Suppressor macrophage treated with lipopolysaccharide for 1 hour (primary cell): ENCODE measurements at places on chromosomes 3 and 15.

- DNase-seq: no peak
Measured at GRCh38 chr15:63908281-63908680, 74.5 kb upstream of the HERC1 start.

- no peak for DNase-seq
Measured at GRCh38 chr3:5251196-5251583, 63.7 kb downstream of the EDEM1 start.

DNA sequence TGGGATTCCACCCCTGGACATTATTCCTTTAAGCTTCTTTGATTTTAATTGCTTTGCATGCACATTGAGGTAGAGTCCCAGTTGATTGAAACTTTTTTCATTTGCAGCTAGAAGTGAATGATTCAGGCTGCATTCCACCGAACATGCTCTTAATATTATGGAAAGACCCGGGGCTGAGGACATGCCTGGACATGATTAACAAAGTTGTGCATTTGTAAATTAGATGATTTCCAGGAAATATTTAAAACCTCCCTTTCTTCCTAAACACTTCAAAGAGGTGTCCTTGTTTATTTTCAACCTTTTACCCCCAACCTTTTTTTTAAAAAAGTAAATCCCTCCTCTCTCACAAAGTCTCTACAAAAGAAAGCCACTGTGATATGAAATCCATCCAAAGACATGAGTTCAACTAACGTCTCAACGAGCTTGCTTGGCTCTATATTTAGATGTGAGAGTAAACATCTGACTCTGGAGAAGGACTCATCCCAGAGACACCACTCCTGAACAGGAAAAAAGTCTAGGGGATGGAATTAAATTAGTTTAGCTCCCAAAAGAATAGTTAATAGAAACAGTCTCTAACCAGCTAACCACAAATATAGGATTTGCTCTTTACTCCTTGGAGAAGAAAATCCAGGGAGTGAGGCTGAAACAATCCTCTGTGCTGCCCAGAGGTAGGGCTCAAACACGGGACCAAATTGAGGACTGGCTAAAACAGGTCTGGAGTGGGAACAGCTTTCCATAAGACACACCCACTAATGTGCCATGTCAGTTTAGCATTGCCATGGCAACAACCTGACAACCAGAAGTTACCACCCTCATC, 83.1 kb downstream of the XXYLT1 start:
- DNase-seq: no peak

DNA sequence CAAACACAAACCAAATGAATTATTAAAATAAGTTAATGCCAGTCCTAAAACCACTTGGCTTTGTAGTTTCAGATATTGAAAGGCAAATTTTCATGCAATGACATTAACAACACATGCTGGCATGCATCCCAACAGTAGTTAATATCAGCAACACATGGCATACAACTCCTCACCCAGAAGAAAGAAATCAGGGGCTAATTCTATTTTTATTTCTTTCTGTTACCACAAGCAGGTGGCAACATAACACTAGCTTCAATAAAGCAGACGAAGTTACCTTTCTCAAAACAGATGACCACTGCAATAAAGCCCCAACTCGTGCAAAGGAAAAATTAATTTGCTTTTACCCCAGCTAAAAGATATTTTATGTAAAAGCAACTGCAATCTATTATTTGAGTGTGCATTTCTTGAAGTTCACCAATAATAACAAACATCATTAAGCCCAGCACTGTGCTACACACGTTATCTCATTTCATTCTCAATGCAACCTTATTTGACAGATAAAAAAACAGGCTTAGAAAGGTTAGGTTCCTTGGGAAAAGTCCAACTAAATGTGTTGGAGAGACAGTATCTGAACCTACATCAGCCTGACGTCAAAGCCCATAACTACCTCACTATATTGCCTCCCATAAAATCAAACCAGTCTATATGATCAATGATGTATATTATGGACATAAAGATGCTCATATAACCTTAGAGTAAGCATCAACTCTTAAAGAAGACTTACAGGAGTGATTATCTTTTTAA, 2.8 kb downstream of the TOP2B start:
- DNase-seq: no peak
